ENCODE measurements at places on chromosomes 11 and 22.

DNA sequence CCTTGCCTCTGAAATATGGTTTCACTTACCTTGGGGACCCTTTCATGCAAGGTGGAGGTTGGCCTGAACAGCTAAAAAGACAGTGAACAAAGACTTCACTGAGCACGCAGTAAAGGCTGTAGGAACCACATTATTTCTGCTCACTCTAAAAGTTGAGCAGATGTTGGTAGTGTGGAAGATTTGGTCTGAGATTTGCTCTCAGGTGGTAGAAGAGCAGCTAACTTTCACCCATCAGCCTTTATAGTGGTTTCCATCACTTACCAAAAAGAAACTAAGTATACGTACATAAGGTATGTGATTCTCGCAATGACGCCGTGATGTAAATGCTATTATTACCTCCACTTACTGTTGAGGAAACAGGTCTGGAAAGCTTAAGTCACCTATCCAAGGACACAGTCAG lies 47.3 kb downstream of the PRR5L start:
- no peaks in the 10 kb centered on the region for H3K36me3 ChIP-seq
- no peak for DNase-seq
- H3K4me3 ChIP-seq, result no peak overlapping the region
- no peaks in the 10 kb centered on the region for H3K4me1 ChIP-seq
- H3K27ac ChIP-seq, result no peak overlapping the region

- H3K27ac ChIP-seq, result no peak overlapping the region
- no peak for DNase-seq
- no peak overlapping the region for H3K4me3 ChIP-seq
- no peaks in the 10 kb centered on the region for H3K4me1 ChIP-seq
Measured at GRCh38 chr11:59198726-59199125, 14.0 kb downstream of the MPEG1 start.

DNA sequence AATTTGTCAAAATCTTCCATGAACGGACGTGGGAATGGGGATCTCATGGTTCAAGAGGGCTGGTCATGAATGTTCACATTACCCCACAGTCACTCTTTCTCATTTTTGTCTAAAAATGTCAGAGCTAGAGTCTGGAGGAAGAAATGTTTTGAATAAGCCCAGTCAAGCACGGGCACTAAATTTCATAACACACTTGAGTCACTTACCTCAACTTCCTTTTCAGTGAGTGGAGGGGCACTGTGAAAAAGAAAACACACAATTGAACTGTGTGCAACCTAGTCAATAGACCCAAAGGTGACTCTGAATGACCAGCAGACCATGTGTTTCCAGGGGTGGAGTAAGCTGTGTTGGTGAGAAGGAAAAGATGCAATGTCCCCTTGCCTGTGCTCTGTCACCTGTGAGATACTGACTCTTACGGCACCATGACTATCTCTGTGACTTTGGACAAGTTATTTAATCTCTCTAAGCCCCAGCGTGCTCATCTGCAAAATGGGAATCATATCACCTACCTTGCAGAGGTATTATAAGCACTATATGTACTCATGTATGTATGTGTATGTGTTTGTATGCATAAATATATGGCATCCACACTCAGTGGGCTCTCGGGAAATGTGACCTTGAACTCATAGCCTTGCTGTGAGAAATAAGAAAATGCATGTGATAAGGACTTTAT lies 38.2 kb upstream of the LYVE1 start:
- peak overlapping the region; percentile 48 for H3K27ac ChIP-seq
- DNase-seq, result no peak
- peaks cover 6% of the 10 kb centered on the region for H3K36me3 ChIP-seq
- peaks cover 48% of the 10 kb centered on the region for H3K4me1 ChIP-seq
- H3K4me3 ChIP-seq, result no peak overlapping the region

DNA sequence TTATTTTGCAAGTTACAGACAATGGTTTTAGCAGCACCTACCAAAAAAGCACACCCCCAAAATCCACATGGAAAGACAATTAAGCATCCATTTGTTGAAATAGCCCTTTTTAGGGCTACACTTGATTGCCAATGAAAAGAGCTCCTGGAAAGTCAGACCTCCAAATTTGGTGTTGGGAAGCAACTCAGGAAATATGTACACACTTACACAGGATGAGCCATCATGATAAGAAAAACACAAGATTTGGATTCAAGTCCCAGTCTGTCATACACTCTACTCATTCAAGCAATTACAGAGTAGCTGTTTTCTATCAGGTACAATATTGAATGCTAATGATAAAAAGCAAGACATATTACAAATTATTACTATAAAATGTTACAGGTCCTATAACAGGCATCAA lies 31.5 kb downstream of the FAM168A start:
- no peak overlapping the region for H3K27ac ChIP-seq
- H3K27me3 ChIP-seq, result no peaks in the 10 kb centered on the region
- no peaks in the 10 kb centered on the region for H3K36me3 ChIP-seq
- DNase-seq, result no peak
- H3K4me3 ChIP-seq, result no peak overlapping the region
- H3K4me1 ChIP-seq, result no peaks in the 10 kb centered on the region

- DNase-seq, result no peak
- H3K4me3 ChIP-seq, result no peak overlapping the region
- peaks cover 26% of the 10 kb centered on the region for H3K4me1 ChIP-seq
- H3K36me3 ChIP-seq, result no peaks in the 10 kb centered on the region
- no peaks in the 10 kb centered on the region for H3K27me3 ChIP-seq
Measured at GRCh38 chr11:94183886-94184264, 55.2 kb downstream of the PANX1 start.

DNA sequence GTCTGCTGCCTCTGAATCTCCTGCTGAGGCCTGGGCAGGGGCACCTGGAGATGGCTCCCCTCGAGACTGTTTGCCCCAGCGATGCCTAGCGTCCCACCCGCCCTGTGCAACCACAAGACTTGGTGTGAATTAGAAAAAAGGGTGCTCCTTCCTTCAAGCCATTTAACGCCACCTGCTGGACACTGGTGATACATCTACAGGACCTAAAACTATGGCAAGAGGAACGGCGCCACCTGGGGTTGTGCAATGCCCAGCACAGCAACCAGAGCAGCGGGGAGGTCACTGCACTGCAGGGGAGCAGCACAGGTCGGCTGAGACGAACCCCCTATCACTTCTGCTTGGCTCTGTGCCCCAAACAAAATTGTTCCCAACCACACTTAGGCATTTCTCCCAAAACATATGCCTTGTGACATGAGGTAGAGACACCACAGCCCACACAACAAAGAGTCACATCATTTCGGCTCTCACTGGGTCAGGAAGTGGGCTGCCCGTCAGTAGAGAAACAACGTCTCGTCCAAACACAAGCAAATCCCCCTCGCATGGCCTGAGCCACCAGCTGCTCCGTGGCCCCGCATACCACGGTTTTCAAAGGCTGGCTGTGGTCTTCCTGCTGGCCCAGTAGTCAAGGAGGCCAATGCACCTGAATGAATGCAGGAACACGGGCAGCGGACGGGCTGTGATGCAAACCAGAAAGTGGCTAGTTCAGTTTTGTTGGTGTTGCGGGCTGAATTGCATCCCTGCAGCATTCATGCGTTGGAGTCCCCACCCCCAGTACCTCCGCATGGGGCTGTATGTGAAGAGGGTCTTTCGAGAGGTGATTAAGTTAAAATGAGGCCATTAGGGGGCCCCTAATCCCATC lies 171.9 kb downstream of the SHANK2 start:
- H3K36me3 ChIP-seq, result no peaks in the 10 kb centered on the region
- H3K27me3 ChIP-seq, result no peaks in the 10 kb centered on the region
- DNase-seq, result no peak
- no peak overlapping the region for H3K4me3 ChIP-seq

DNA sequence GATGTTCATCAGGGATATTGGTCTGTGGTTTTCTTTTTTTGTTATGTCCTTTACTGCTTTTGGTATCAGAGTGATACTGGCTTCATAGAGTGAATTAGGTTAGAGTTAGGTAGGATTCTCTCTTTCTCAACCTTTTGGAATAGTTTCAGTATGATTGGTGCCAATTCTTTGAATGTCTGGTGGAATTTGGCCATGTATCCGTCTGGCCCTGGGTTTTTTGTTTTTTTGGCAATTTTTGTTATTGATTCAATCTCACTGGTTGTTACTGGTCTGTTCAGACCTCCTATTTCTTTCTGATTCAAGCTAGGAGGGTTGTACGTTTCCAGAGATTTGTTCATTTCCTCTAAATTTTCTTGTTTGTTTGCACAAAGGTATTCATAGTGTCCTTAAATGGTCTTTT lies 54.4 kb downstream of the ATXN10 start:
- no peak overlapping the region for H3K4me3 ChIP-seq
- no peaks in the 10 kb centered on the region for H3K27me3 ChIP-seq
- no peak for DNase-seq
- H3K36me3 ChIP-seq, result no peaks in the 10 kb centered on the region
- no peak overlapping the region for H3K27ac ChIP-seq
- no peaks in the 10 kb centered on the region for H3K4me1 ChIP-seq

DNA sequence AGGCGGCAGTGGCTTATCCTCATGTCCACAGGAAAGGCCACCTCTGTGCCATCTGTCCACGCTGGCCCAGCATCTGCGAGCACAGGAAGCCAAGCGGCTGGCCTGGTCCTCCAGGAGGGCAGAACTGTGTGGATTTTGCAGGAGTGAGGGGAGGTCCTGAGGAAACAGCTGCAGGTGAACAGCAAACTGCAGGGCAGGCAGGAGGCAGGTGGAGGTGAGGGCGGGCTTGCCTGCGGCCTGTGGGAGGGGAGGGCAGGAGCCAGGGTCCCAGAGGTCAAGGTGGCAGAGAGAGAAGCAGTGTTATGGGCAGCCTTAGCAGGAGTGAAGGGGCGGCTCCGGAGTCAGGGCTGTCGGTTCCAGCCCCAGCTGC lies 369.7 kb downstream of the SHANK2 start:
- H3K27ac ChIP-seq, result no peak overlapping the region
- peaks cover 6% of the 10 kb centered on the region for H3K4me1 ChIP-seq
- no peaks in the 10 kb centered on the region for H3K36me3 ChIP-seq
- H3K4me3 ChIP-seq, result no peak overlapping the region

DNA sequence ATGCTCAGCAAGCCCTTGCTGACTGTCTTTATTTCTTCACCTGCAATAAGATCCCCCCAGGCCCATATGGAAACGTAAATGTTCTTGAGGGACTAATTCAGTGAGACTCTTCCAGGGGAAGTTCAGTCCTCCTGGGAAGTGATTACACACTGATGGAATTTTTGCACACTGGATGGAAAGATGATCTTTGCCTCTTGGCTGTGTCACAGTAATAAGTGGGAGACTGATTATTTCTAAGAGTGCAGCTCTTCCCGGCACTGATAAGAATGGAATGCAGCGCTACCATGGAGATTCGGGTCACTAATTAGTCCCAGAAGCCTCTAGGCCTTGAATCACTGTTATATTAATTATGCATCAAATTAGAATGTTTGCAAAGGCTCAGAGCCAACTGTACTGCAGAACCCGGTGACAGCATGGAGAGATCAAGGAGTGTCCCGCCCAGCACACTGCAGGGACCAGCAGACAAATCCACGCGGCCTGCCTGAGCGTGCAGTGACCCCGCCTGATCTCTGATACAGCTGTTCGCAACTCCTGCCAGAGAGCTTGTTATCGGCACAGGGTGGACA lies 178.3 kb downstream of the SNX19 start:
- H3K27ac ChIP-seq, result no peak overlapping the region
- no peak overlapping the region for H3K4me3 ChIP-seq
- no peaks in the 10 kb centered on the region for H3K27me3 ChIP-seq
- peaks cover 14% of the 10 kb centered on the region for H3K4me1 ChIP-seq

DNA sequence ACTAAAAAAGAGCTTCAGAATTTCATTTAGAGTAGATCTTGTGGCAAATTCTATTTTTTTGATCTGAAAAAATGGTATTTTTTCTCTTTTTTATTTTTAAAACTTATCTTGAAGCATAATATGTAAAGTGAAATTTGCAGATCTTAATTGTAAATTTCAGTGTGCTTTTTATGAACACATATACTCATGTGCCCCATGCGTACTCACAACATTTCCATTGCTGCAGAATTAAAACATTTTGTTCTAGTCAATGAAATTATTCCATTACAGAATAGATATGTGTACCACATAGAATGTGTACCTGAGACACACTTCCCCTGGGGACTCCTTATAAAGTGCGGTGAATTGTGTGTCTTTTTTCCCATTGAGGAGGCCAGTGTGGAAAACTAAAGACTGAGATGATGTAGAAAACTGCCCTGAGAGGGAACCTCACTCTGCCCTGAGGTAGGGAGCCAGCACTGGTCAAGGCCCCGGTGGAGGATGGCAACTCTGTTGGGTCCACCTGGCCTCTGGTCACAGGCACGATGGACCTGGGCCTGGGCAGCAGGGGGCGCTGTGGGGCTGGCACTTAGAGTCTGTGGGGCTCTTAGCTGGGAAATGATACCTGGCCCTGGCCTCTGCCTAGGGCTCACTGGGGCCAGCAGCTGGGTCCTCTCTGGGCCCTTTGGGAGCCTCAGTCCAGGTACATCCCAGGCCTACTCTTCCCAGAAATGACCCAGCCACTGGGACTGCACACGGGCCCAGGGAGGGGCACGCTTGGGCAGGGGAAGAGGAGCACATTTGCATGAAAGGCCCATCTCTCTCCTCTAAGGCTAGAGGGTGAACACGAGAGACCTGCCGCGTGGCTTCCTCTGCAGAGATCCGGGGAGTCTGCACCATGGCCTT lies 77.9 kb upstream of the TOP3B start:
- no peak overlapping the region for H3K27ac ChIP-seq
- H3K4me1 ChIP-seq, result no peaks in the 10 kb centered on the region
- H3K36me3 ChIP-seq, result no peaks in the 10 kb centered on the region
- H3K27me3 ChIP-seq, result no peaks in the 10 kb centered on the region
- H3K4me3 ChIP-seq, result no peak overlapping the region

DNA sequence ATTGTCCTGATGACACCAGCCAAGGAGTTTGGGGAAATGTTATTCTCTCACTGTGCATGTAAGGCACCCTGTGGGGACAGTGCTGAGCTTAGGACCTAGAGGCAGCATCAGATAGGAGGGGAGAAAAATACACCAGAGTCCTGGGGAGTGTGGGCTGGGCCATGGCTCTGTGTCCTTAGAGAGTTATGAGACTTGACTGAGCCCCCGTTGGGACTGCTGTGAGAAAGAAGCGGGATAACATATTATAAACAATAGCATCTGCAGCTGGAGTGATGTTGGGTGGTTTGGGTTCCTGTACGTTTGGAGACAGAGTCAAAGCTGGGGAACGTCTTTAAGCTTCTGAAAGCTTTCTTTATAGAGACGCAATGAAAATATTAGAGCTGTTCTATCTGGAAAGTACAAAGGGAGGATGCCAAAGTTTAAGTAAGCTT lies 90.9 kb upstream of the CRTAM start:
- H3K27ac ChIP-seq, result no peak overlapping the region
- no peaks in the 10 kb centered on the region for H3K27me3 ChIP-seq
- no peaks in the 10 kb centered on the region for H3K36me3 ChIP-seq
- no peak for DNase-seq
- no peak overlapping the region for H3K4me3 ChIP-seq

- H3K27me3 ChIP-seq, result no peaks in the 10 kb centered on the region
- H3K27ac ChIP-seq, result no peak overlapping the region
- DNase-seq, result no peak
- no peaks in the 10 kb centered on the region for H3K36me3 ChIP-seq
- no peaks in the 10 kb centered on the region for H3K4me1 ChIP-seq
- no peak overlapping the region for H3K4me3 ChIP-seq
Measured at GRCh38 chr11:125022551-125022950, 40.6 kb upstream of the SLC37A2 start.

GRCh38 chr11:70782401-70782913 lies 384.1 kb downstream of the CTTN start:
- H3K4me1 ChIP-seq, result no peaks in the 10 kb centered on the region
- no peaks in the 10 kb centered on the region for H3K36me3 ChIP-seq
- H3K27ac ChIP-seq, result no peak overlapping the region
- no peaks in the 10 kb centered on the region for H3K27me3 ChIP-seq

GRCh38 chr11:36564376-36565030 lies 3.3 kb upstream of the RAG1 start:
- H3K27ac ChIP-seq, result no peak overlapping the region
- no peaks in the 10 kb centered on the region for H3K27me3 ChIP-seq
- no peaks in the 10 kb centered on the region for H3K36me3 ChIP-seq
- DNase-seq, result no peak
